GM23248 (cell line): ENCODE measurements at places on chromosomes 7 and 10. TPM values are rescaled to one million over a fixed set of nuclear protein-coding genes. Genes with fewer than 3 reads are reported as not detected.

THAP5 gene
- 30.9 and 31.2 TPM in 2 replicates for total RNA-seq

EEPD1 gene
- total RNA-seq: 5.2 and 13.3 TPM in 2 replicates

LIPK gene
- not detected in 2 replicates for total RNA-seq

- DNase-seq: no peak
Observed at GRCh38 chr10:71011141-71011540, 122.8 kb upstream of the PCBD1 start.

GRCh38 chr7:29848941-29849340 is 42.6 kb downstream of the WIPF3 start:
- no peak for DNase-seq
